Breast epithelium (tissue), 4 donors: ENCODE measurements at places on chromosomes 2 and 18.

DNA sequence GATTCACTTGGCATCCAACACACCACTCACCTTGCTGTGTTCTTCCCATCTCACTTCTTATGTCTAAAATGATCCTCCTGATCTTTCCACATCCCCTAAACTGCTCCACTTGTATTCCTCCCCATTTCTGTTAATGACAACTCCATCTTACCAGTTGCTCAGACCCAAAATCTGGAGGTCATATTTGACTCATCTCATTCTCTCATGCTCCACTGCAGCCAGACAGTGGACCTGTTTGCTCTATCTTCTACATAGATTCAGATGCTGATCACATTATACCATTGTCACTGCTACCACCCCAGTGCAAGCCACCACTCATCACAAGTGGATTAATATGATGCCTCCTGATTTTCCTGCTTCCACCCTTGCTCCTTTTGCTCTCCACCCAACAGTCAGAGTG, 7.9 kb upstream of the NABP1 start:
- no peak overlapping the region for H3K4me3 ChIP-seq
- no peaks in the 10 kb centered on the region for H3K4me1 ChIP-seq
- no peaks in the 10 kb centered on the region for H3K27me3 ChIP-seq
- H3K27ac ChIP-seq: no peak overlapping the region

DNA sequence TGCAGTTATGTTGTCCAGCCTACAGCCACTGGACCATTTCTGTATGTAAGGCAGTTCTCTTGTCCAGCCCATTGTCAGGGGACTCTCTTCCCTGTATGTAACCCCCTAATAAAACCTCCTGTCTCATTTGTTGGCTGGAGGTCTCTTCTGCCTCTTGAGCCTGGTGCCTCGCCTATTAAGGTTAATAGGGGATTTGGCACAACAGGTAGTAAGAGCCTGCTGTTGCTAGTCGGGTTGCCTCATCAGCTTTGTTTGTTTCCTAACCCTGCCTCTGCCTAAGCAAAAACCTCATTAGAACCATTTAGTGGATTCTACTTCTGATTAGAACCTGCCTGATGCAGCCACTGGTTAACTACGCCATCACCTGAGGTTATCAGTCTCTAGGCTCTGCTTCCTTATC, 62.2 kb upstream of the STPG4 start:
- no peak overlapping the region for H3K4me3 ChIP-seq
- no peak for DNase-seq
- no peaks in the 10 kb centered on the region for H3K4me1 ChIP-seq
- no peaks in the 10 kb centered on the region for H3K27me3 ChIP-seq
- H3K27ac ChIP-seq: no peak overlapping the region

- no peaks in the 10 kb centered on the region for H3K36me3 ChIP-seq
- H3K27me3 ChIP-seq: no peaks in the 10 kb centered on the region
- H3K27ac ChIP-seq: no peak overlapping the region
- H3K4me3 ChIP-seq: no peak overlapping the region
- no peaks in the 10 kb centered on the region for H3K4me1 ChIP-seq
Measured at GRCh38 chr2:74033375-74033774, 48.7 kb downstream of the TET3 start.

GRCh38 chr2:37635504-37636380, 35.7 kb downstream of the CDC42EP3 start:
- peak overlapping the region; percentile 19 for H3K27ac ChIP-seq
- H3K4me3 ChIP-seq: no peak overlapping the region
- no peaks in the 10 kb centered on the region for H3K4me1 ChIP-seq
- no peak for DNase-seq

GRCh38 chr2:72155737-72156136, 8.1 kb upstream of the CYP26B1 start:
- no peak overlapping the region for H3K27ac ChIP-seq
- no peaks in the 10 kb centered on the region for H3K36me3 ChIP-seq
- no peaks in the 10 kb centered on the region for H3K27me3 ChIP-seq
- no peak overlapping the region for H3K4me3 ChIP-seq

GRCh38 chr2:232367016-232367415, 11.5 kb upstream of the ALPP start:
- H3K27ac ChIP-seq: no peak overlapping the region
- H3K36me3 ChIP-seq: no peaks in the 10 kb centered on the region
- H3K4me1 ChIP-seq: no peaks in the 10 kb centered on the region
- DNase-seq: no peak
- H3K4me3 ChIP-seq: no peak overlapping the region
- no peaks in the 10 kb centered on the region for H3K27me3 ChIP-seq

DNA sequence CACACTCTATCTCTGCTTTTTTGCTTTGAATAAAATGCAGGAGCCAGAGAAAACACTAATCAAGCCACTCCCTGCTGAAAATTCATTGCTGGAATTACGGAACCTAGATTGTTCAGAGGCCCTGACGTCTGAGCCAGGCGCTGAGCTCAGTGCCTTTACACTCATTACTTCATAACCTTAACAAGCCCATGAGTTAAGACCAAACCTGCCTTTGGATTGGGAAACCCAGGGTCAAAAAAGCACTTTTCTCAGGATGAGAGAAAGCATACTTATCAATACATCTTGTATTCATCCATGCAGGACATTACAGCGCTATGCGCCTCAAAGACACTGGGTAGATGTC, 762 bp downstream of the INO80C start:
- H3K36me3 ChIP-seq: no peaks in the 10 kb centered on the region
- peak overlapping the region; percentile 96 for H3K27ac ChIP-seq
- no peaks in the 10 kb centered on the region for H3K4me1 ChIP-seq
- H3K4me3 ChIP-seq: peak overlapping the region; percentile 69

GRCh38 chr2:46259777-46260168, 37.4 kb upstream of the EPAS1 start:
- no peaks in the 10 kb centered on the region for H3K27me3 ChIP-seq
- H3K27ac ChIP-seq: no peak overlapping the region
- no peaks in the 10 kb centered on the region for H3K4me1 ChIP-seq
- no peak overlapping the region for H3K4me3 ChIP-seq
